ENCODE measurements at places on chromosomes 12 and 14.

- DNase-seq, result peak; percentile 70
These were observed 20.1 kb upstream of the AKAP5 start for GRCh38 chr14:64444984-64445845.

DNA sequence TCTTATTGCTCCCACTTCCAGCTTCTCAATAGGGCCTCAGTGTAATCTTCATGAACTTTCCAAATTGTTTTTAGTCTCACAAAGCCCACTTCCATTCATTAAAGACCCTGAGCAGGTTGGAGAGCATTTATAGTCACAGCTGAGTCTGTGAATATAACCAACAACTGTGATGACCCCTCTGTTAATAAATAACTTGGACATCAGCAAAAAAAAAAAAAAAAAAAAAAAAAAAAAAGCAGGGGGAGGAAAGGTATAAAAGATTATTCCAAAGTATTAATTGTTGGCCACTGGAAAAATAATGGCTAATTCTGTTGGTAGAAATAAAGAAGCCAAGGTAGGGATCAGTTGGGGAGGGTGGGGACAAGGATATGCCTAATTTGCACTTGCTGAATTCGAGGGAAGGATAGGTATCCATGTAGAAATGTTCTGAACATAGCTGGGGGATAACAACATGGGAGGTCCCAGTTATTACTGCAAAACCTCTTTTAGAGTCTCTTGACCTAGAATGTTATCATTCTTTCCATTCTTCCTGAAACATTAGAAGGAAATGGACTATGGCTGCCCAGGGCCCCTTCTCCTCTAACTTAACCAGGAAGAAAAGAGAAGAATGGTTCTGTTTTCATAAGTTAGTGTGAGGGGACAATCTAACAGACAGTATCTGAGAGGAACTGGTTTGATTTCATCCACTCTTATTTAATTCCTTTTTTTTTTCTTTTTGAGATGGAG is 56.5 kb downstream of the SAMD4A start:
- no peak for DNase-seq

DNA sequence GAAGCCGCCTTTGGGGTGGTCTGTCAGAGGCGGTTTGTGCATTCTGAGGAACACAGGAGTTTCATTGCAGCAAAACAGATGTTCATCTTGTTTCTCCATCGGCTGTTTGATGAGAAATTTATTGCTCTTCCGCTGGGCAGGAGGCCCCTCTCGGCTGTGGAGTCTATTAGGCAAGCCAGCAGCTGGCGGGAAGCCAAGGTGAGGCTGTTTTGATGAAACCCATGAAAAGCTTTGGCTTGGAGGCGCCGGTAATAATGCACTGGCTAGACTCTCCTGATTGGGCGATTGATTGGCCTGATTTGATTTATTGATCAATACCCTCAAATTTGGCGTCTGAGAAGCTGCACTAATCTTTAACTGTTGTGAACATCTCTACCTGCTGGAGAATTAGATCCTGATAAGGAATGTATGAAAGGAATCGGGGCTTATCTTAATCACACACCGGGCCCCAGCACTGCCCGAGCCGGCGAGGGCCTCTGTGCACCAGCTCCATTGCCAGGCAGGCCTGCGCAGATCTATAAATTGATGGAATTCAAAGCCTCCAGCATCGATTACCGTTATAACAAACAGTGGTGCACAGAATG is 187.7 kb downstream of the PHETA1 start:
- DNase-seq, result no peak

GRCh38 chr14:71138448-71139293 is 231.4 kb downstream of the PCNX1 start:
- DNase-seq, result no peak

GRCh38 chr12:64610079-64610659 is at the start of gene RASSF3:
RASSF3 (plus strand) TSS chr12:64610495; CDS start chr12:64610633, 138 bp downstream.
- DNase-seq, result peak; percentile 49

- no peak for DNase-seq
These were observed 28.4 kb upstream of the FBRSL1 start for GRCh38 chr12:132461526-132461925.

DNA sequence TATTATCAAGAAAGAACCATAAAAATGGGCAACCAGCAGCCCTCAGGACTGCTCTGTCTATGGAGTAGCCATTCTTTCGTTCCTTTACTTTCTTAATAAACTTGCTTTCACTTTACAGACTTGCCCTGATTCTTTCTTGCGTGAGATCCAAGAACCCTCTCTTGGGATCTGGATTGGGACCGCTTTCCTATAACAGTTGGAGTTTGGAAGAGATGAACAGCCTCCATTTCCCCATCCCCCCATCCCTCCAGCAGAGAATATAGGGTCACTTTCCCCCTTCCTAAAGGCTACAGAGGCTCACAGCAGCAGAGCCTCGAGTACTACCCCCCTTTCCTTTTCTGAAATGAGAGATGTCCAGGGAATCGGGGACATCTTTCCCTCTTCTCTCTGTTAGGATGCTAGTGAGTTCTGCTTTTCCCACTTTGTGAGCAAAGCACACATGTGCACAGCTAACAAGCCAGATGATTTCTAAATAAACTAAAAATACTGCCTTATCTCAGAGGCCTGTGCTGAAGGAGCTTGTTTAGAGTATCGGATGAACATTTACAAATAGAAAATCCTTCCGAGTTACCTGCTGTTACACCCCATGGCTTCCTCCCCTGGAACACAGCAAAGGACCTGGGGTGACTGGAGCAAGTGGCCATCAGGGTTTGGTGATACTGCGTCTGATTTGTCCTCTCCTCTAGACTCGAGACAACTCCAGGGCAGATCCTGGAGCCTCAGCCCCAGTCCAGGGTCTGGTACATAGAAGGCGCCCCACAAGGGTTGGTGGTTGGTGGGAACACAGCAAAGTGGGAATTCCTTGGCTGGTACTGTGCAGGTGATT is 144.2 kb downstream of the SLC38A6 start:
- no peak for DNase-seq

DNA sequence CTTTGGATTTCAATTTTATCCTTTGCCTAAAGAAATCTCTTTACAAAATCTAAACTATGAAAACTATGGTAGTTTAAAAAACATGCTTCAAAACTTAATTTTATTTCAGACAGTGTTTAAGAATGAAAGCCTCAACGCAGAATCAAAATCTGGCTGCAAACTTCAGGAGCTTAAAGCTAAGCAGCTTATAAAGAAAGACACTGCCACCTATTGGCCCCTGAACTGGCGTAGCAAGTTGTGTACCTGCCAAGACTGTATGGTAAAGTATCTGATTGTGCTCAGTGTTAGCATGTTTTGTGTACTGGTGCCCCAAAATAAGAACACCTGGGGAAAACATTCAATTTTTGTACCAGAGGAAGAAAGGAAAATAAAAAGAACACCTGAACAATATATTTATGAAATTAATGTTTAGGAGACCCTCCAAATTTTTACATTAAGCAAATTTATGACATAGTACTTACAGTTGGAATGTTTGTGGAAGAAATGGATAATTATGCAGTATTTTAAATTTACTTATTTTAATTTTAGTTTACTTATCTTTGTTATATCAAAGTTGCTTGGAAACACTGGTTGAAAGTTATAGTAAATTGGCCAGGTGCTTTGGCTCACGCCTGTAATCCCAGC is 12.2 kb downstream of the UBR7 start:
- DNase-seq, result peak; percentile 28

- no peak for DNase-seq
These were observed 2.0 kb downstream of the ESYT1 start for GRCh38 chr12:56129942-56130495.

DNA sequence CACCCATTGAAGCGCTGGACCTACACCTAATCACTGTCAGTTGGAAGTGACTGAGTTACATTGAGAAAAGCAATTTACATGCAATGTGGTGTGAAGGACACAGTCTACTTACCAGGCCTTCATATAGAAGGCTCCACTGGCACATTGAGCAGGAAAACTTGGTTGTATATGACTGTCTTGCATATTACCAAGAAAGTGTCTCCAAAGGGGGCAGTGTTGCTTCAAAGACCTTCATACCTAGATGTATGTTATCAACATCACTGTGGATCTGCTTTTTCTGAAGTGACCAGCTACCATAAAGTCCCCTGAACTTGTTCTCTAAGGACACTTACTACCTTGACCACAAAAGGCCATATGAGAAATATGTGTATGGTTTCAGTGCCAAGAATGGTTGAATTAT is 64.1 kb downstream of the NELL2 start:
- DNase-seq, result no peak

DNA sequence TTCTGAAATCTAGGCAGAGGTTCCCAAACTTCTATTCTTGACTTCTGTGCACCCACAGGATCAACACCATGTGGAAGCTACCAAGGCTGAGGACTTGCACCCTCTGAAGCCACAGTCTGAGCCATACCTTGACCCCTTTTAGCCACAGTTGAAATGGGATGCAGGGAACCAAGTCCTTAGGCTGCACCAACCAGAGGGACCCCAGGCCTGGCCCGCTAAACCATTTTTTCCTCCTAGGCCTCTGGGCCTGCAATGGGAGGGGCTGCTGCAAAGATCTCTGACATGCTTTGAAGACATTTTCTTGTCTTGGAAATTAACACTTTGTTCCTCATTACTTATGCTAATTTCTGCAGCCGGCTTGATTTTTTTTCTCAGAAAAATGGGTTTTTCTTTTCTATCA is 133.9 kb upstream of the TSPAN8 start:
- no peak for DNase-seq

DNA sequence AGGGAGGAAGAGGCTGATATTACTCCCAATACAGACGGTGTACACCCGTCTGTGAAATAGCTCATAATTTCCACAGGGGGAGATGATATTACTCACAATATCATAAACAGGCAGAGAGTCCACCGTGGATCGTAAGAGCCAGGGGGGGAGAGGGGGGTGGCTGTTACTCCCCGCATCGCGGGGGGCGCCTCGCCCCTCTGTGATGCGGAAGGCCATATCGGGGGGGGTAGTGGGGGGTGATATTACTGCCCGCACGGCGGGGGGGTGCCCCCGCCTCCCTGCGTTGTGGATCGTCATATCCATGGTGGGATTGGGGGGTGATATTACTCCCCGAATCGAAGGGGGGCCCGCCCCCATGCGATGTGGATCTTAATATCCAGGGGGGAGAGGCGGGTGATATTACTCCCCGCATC is 91.9 kb downstream of the FRMD6 start:
- no peak for DNase-seq

DNA sequence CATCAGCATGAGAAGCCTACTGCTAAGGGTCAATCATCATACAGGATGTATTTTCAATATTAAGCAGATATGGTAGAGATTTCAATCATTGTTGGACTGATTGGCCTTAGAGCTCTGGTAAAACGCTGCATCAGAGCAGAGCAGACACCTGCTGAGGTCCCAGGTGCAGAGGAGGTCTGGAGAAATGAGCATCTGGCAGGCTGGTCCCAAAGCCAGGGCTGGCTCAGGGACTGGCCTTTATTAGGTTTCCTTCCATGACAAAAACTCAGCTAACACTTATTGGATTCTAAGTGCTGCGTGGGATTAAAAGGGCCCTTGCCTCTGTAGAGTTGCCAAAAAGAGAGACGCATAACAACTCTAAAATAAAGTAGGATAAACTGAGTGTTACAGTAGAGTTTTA is 29.7 kb downstream of the AKAP6 start:
- no peak for DNase-seq

- DNase-seq, result no peak
These were observed 26.8 kb upstream of the VPS33A start for GRCh38 chr12:122293081-122293480.

- DNase-seq, result no peak
These were observed 685.3 kb downstream of the TRHDE start for GRCh38 chr12:72957454-72957853.

- peak; percentile 83 for DNase-seq
These were observed 8.3 kb downstream of the FMNL3 start for GRCh38 chr12:49698619-49699545.

GRCh38 chr12:79690142-79690637 is 574 bp downstream of the PAWR start:
- peak; percentile 14 for DNase-seq

GRCh38 chr14:35285168-35286002 is 6.8 kb upstream of the PSMA6 start:
- DNase-seq, result no peak
